Fibroblast of villous mesenchyme (primary cell): ENCODE measurements at places on chromosomes 2 and 18.
A peak's percentile ranks its signal among the peaks of the same experiment; 100 is the strongest.

- no peak for DNase-seq
Observed at GRCh38 chr2:126616606-126617069, 39.3 kb upstream of the GYPC start.

DNA sequence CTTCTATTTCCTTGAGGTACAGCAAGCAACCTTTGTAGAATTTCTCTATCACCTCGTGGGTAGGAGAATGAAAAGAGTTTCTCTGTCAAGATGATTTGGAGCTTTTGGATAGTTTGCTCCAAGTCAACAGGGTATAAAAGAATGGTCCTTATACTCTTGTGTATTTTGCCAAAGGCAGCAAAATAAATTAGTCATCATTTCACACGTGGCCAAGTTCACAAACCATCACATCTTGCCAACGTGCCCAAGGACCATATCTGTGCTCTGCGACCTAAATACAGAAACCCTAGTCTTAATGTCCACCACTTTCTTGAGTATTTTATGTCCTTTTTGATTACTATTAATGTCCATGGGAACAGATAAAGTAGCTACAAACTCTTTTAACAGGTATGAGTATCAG is 262.9 kb downstream of the AFF3 start:
- no peak for DNase-seq

- no peak for DNase-seq
Observed at GRCh38 chr2:118784860-118785259, 62.6 kb downstream of the EN1 start.

DNA sequence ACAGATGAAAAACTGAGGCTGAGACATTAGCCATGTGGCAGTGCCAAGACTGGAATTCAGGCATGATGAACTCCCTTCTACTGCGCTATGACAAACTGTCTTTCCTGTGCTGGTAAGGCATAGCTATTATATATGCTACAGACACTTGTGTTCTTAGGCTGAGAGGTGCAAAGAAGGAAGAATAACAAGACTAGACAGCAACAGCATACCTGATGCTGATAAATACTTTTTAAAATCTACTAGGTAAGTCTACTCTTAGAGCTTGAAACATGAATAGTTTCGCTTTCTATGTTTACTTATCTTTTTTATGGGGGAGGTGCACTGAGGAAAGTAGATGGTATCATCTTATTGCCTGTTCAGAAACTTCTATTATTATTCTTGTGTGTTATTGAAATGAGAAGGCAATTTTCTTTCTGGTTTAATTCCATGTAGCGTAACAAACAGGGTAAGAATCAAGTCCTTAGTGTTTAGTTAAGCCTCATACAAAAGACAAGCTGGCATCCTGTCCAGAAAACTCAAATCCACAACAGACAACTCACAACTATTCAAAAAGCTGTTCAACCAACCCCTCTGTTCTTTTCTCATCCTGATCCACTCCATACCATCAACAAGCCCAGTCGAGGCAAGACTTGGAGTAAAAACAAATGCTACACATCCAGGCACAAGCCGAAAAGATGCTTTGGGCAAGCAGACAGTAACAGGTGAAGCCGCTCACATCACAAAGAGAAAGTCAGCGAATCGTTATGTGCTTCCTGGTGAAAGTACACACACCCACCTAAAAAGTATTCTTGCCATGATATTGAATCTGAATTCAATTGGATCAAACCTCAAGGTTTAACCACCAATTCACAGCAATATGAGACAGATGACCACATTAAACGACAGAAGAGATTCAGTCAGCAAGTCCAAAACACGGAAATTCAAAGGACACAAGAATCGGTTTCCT is 1.5 kb downstream of the TTC32 start:
- DNase-seq = peak; percentile 22

DNA sequence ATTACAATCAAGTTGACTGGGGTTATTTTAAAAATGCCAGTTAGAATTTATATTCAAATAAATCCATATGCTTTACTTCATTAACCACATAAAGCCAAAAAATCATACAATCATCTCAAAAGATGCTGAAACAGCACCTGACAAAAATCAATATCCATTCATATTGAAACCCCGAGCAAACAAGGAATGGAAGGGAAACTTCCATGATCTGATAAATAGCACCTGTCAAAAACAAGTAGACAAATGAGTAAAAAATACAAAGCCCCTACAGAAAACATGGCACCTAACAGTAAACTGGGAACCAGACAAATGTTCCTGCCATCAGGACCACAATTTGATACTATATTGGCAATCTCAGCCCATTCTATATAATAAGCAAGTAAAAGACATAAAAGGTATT is 227.5 kb downstream of the HDAC4 start:
- DNase-seq = no peak

GRCh38 chr2:128597121-128597762 is 278.6 kb upstream of the HS6ST1 start:
- DNase-seq = no peak

DNA sequence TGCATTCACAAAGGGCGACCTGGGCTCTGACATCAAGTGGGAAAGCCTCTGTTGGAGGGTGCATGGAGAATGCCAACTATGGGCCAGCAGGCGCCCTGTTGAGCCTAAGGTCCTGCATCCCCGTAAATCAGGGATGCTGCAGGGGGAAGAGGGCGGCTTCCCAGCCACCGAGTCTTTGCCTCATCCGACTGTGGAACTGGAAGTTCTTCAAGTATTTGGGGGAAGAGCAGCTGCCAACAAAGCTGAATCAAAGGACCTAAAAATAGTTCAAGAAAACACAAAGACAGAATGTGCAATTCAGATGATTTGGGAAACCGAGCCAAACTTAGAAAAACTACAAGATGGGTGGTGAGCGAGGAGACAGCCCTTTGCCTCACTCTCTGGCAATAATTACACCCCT is 281.1 kb upstream of the MGAT5 start:
- no peak for DNase-seq

GRCh38 chr2:101806123-101806522 is 108.6 kb downstream of the MAP4K4 start:
- DNase-seq = peak; percentile 75

DNA sequence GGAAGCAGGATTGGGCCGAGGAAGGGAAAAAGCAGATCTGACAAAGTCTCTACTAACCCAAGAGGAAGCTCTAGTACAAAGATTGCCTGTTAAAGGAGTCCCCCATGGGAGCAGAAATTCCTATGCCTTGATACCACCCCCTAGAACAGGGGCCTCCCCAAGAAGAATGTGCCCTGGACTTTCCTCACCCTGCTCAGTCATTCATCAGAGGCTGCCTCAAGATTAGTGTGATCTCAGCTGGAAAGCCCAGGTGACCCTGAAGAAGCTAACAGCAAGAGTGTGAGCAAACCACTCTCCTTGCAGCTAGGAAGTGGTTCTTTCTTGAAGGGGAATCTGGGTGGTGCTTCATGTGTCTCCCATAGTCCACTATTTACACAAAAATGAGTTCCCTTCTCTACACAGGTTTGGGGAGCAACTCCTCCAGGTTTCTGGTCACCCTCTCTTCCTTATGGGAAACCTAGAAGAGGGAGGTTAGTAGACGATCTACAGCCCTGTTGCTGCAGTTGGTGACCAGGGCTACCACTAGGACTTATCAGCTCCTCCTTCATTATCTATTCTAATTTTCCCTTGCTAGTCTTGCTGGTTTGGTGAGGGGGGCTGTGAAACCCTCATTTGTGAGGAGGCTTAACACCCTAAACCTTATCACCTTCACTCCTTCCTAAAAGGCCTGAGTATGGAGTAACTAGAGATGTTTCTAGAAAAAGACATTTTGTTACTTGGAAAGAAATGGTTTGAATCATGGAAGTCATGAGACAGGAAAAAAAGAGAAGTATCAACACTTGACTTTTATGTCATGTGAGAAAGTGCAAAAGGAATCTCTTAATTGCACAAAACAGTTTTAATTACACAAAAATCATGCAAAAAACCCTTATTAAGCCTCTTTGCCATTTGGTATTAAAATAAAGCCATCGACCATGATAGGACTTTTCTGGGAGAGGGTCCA is 2.9 kb upstream of the WDR7 start:
- DNase-seq = no peak

- peak; percentile 69 for DNase-seq
Observed at GRCh38 chr2:157185476-157186227, 71.9 kb upstream of the GALNT5 start.

DNA sequence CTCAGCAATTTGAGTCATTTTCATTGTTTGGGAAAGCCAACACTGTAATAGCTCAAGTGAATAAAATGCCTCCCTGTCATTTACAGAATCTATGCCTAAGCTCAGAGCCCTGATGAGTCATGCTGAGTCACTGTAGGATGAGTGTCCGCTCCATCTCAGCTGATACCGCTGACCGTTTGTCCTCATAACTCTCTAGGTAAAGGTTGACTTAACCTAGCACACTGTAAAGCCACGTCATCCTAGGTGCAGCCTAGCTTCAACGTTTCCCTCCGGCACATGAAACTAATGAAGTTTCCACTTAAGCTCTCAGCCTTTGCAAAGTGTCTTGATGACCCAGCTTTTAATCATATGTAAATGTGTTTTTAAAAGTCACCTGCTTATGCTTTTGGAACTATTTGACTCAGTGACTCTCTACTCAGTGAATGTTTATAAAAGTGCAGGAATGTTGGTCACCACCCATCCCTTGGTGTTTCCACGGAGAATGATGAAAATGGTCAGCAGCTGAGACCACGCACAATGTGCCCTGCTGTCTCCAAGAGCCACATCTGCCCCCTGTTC is 154.0 kb downstream of the PMAIP1 start:
- peak; percentile 77 for DNase-seq

GRCh38 chr2:143321994-143322393 is 192.8 kb downstream of the ARHGAP15 start:
- no peak for DNase-seq

DNA sequence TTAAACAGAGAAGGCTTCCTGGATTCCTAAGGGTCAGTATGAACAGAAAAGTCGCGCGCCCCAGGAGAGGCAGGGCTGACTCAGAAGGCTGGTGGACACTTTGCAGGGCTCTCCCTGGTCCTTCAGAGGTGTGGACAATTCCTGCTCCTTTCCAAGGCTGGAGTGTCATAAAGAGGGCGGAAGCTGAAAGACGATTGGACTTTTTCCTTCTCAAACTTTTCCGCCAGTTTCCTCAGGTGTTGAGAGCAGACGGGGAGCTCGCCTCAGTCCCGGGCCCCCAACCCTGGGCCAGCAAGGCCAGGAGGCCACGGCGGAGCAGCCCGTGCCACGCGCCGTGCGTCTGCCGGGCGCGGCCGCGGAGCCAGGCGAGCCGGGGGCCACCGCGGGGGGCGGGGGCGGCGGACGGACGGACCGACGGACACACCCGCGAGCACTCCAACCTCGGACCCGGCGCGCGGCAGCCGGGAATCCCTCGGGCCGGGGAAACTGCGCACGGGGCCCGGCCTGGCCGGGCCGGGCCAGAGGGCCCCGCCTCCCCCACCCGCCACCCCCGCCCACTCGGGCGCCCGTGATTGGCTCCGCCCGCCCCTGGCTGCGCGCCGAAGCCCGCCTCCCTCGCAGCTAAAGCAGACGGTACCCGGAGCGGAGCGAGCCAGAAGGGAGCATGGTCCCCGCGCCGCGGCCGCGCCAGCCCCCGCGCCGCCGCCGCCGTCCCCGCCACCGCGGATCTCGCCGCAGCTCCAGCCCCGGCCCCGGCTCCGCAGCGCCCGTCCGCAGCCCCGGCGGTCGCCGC is at the start of gene KLHL29:
TSS of gene KLHL29 (plus strand) at position 629 of the 793 bp plus-strand sequence. CDS start 177,018 bp downstream, outside the sequence.
- DNase-seq = peak; percentile 63

DNA sequence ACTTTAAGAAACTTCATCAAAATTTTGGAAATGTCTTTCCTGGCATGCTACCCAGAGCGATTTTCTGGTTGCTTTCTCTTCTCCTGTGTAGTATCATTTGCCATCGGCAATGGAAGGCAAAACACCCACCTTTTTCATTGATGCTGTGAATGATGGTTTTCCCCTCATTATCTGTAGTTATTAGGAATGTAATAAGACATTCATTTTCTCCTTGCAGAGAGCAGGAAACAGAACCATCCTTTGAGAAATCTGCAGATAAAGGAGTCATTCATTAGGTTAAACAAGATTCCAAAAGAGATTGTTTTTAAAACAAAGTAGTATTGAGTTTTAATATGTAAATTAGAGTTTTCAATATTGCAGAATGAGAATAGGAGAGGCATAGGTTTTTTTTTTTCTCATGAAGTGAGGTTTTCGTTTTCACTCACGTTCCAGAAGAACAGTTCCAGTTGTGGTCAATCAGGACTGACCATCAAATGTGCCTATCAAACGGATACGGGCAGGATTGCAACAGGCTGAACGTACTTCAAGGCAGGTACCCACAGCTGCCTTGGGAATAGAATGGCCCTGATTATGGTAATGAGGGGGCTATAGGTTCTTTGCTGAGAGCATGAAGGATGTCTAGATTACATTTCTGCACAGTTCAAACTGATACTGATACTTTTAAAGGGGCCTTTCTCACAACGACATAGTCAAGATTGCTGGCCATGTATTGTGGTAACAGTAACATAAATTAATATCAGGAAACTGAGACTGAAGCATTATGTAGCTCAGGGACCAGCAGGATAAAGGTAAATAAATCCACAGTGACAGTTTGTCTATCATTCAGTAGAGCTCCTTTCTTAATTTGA is 49.8 kb upstream of the PLA2R1 start:
- no peak for DNase-seq

- peak; percentile 61 for DNase-seq
Observed at GRCh38 chr2:46294176-46294836, 2.9 kb upstream of the EPAS1 start.

DNA sequence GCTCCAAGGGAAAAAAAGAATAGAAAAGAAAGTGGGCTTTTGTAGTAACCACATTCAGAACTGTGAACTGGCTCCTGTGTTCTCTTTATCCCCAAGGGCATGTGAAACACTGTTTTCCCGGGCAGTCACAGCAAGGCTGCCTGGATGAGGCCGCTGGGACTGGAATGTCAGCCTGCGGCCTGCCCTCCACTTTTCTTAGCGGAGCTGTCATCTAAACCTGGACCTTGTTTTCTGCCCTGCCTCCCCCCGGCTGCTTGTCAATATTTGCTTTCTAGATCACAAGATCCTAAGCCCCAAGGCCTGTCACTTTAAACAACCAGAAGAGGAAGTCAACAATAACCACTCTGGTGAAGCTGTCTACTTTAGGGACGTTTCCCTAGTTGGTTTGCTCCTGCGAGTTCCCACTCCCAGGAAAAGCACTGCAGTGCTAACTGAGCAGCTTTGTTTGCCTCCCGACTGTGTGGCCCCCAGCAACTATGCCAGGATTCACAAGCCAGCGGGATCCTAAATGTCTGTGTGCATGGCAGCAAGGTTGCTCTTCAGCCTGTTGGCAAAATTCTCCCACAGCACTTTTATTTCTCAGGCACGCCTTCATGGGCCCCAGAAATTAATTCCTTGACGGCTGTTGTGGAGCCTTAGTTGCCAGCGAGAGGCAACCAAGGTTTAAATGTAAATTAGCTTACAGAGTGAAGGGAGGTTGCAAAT is 30.6 kb downstream of the SOWAHC start:
- no peak for DNase-seq

DNA sequence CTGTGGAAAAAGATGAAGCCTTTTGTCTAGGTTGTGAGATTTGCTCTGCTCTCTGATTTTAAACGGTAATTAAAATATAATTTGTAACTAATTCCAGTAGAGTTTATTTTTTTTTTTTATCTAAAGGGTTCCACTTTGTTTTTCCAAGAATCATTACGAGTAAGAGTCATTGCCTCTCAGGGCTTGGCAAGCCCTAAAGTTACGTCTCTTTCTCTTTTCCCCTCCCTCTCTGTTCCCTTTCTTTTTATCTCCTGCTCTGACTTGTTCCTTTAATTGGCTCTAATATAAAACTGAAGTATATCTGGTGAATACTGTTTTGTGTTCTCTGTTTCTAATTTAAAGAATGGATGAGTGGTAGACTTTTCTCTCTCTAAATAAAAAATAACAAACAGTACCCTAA is 75.8 kb downstream of the CALCRL start:
- DNase-seq = peak; percentile 23

- peak; percentile 75 for DNase-seq
Observed at GRCh38 chr2:17228461-17228860, 289.8 kb downstream of the RAD51AP2 start.
